Fibroblast of skin of left biceps (primary cell): ENCODE measurements at places on chromosomes 2 and 18.

DNA sequence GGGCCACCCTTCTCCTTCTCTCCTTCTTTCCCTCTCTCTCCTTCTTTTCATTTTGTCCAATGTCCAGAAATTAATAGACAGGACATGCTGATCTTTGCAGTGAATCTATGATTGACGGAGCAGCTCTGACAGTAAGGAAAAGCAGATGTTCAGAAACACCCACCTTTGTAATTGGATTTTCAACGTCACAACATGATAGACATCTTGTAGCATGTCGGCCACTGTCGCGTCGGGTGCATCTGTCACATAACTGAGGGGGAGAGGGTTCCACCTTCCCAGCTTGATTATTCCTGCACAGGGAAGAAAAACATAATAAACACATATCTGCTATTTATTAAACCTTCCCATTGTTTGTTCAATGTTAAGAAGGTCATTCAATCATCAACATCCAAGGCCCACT, 76.2 kb downstream of the SATB2 start:
- DNase-seq, result no peak

DNA sequence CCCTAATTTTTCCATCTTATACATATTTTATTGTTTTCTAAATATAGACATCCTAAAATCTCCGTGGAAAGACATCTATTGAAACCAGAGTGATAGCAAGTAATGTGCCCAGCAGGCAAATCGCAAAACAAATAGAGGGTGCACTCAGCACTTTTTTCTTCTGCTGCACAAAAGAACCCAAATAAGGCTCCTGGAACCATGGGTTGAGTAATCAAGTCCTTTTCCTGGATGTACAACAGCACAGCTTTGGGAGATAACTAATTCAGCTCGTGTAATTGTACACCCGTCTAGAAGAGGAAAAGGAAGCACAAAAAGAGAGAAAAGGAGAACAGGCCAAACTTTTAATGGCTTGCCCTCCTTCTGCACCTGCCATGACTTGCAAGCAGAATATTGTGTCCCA, 126.9 kb upstream of the TLK1 start:
- DNase-seq, result no peak

DNA sequence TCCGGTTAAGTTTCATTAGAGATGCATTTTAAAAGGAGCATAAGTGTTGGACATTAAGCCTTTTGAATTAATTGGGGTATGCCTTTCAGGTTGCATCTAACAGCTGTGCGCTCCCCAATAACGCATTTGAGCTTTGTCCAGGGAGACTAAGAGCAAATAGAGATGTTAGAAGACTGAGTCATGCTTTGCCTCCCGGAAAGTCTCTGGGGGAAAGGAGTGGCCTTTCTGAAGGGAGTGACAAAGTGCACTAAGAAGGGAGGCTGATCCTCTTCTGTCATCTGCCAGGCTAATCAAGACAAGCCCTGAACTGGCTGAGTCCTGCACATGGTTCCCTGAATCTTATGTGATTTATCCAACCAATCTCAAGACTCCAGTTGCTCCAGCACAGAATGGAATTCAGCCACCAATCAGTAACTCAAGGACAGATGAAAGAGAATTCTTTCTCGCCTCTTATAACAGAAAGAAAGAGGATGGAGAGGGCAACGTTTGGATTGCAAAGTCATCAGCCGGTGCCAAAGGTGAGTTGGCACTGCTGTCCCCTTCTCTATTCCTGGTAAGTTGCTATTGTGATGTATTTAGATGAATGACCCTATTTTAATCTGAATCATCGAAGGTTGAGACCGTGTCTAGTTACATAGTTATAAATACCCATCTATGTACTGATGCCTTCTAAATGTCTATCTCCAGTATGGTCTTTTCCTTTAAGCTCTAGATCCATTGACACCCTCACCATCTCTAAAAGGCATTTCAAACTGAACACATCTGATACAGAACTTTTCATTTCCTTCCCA, 12.1 kb downstream of the TTL start:
- no peak for DNase-seq

DNA sequence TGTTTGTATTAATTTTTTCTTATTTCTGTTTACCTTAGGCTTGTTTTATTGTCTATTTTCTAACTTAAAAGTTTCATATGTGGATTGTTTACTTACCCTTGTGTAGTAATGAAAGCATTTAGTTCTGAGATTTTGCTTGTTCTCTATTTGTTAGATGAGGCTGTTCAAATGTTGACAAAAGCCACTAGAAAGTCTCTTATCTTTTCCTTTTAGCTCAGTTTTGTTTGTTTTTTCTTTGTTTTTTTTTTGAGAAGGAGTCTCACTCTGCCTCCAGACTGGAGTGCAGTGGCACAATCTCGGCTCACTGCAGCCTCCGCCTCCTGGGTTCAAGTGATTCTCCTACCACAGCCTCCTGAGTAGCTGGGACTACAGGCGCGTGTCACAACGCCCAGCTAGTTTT, 30.9 kb downstream of the USP14 start:
- DNase-seq, result no peak

DNA sequence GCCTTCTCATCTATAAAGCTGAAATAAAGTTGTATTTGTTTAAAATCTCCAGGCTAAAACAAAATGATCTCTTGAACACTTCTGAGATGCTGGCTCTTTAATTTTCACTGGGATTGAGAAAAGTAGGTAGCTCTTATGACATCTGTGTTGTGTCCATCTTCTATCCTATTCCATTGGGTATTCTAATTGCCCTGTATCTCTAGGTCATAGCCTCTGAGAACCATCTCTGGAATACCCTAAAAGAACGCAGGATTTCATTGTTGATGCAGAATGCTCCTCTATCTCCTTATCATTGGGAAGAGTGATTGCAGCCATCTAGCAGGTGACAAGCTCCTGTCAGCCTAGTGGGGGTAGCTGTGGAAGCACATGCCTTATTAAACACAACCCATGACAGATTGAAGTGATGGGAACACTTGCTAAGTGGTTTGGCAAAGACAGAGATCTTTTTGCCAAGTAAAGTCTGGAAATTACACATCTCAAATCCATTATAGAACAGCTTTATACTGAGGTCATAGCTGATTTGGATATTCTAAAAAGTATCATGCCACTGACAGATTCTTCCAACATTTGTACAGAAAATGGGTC, 178.2 kb downstream of the TDRD15 start:
- DNase-seq, result no peak

DNA sequence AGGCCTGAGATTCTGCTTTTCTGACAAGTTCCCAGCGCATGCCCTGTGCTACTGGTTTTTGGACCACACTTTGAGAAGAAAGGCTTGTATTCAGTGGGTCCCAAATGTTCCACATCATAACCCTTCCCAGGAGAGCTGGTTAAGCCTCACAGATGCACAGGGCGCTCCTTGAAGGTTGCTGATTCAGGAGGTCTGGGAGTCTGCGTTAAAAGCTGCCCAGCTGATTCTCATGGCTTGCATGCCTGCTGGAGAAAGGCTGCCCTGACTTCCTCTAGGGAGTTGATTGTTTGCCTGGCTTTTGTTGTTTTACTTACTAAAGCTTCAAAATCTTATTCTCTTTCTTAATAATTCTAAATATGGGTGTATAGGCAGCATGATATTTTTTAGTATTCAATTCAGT, 20.7 kb downstream of the CRYGD start:
- DNase-seq, result no peak

DNA sequence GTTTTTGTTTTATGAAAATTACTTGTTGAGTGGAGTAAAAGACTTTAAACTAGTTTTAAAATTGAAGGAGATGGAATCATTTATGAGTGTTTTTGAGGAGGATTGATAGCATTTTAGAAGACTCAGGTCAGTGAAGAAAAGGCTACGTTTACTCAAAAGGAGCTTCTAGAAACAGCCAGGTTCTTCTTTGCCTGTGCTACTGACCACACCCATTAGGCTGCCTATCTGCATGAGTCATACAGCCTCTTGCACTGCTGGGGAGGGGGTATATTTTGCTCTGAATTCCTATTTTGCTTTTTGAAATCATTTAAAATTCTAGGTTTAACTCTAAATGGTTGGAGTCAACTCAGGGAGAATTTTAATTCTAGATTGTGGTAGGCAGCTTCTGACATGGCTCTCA, 22.3 kb downstream of the EFEMP1 start:
- no peak for DNase-seq

DNA sequence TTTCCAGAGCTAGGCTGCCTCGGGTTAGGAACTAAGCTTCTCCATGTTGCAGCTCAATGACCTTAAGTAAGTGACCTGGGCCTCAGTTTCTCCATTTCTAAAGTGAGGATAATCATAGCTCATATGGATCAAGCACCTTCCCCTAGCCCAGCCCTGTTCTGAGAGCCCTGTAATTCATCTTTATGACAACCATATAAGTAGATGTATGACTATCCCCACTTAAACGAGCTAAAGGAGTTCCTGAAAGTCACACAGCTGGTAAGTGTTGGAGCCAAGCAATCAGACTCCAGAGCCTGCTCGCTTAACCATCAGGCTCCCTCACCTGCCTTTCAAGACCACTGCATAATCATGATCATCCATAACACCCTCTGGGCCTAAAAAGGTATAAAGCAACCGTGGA, 135.4 kb downstream of the SP3 start:
- DNase-seq, result no peak

DNA sequence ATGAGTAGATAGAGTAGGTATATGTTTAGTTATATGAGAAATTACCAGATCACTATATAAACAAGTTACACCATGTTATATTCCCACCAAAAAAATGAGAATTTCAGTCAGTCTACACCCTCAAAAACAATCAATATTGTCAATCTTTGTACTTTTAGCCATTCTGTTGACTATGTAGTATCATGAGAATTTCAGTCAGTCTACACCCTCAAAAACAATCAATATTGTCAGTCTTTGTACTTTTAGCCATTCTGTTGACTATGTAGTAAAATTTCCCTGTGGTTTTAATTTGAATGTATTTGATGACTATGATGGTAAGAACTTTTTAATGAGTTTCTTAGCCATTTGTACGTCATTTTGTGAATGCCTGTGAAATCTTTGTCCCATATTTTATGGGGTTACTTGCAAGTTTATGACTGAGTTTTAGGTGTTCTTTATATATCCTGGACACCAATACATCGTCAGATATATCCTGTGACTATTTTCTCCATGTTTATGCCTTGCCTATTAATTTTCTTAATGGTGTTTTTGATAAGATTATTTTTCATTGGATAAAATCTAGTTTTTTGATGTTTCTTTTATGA, 528.4 kb upstream of the SPHKAP start:
- DNase-seq, result no peak

- no peak for DNase-seq
These were observed 106.3 kb downstream of the EPHA4 start for GRCh38 chr2:221465776-221466175.

- DNase-seq, result peak; percentile 19
These were observed 32.0 kb downstream of the XDH start for GRCh38 chr2:31382452-31383120.

- no peak for DNase-seq
These were observed 21.9 kb upstream of the RNF149 start for GRCh38 chr2:101330253-101330933.

- no peak for DNase-seq
These were observed 27.7 kb downstream of the RAB10 start for GRCh38 chr2:26061539-26061938.

GRCh38 chr2:107588181-107588580, 238.5 kb upstream of the RGPD4 start:
- no peak for DNase-seq

- no peak for DNase-seq
These were observed 15.2 kb downstream of the ACVR2A start for GRCh38 chr2:147860009-147860408.

DNA sequence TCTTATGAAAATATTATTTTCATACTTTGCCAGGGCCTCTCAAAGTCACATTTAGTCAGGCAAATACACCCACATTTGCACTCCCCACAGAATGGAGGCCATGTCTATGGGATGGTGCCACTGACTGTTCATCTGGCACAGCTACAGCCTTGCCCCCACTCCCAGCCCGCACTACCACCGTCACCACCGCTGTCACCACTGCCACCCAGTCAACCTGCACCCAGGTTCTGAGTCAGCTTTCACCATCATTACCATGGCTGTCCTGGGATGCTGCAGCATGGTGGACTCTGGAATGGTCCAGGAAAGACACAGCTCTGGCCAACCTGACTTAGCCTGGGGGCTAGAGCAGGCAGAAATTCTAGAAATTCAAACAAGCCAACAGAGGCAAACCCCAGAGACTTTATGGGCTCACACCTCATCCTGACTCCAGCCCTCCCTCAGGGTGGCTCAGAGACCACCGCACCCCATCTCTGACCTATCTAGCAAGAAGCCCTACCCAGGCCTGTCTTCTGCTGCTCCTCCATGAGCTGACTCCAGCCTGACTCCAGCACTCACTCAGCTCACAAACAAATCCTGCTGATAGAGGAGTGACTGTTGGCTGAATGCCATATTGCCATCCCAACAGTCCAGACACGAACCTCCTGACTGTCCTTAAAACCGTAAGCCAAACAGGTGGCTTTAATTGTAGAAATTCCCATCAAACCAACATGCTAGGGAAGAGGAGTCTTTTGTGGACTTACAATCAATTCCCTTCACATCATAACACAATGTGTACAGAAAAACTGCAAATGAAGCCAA, 28.0 kb downstream of the DNER start:
- no peak for DNase-seq

DNA sequence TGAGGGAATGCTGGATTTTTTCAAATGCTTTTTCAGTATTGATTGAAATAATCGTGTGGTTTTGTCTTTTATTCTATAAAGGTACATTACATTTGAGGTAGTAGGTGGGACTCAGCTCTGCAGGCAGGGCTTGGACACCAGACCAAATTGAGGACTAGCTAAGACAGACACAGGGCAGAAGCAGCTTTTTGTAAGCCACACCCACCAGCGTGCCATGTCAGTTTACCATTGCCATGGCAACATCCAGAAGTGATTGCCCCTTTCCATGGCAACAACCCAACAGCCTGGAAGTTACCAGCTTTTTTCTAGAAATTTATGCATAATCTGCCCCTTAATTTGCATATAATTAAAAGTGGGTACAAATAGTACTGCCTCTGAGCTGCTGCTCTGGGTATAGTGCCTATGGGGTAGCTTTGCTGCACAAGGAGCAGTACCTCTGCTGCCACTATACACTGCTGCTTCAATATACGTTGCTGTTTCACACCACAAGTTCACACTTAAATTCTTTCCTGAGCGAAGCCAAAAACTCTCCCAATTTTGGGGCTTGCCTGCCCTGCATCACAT, 23.6 kb upstream of the VWA3B start:
- no peak for DNase-seq

GRCh38 chr2:98028101-98028561, 32.4 kb upstream of the TMEM131 start:
- no peak for DNase-seq

- DNase-seq, result no peak
These were observed 31.8 kb upstream of the GCC2 start for GRCh38 chr2:108417254-108417653.

DNA sequence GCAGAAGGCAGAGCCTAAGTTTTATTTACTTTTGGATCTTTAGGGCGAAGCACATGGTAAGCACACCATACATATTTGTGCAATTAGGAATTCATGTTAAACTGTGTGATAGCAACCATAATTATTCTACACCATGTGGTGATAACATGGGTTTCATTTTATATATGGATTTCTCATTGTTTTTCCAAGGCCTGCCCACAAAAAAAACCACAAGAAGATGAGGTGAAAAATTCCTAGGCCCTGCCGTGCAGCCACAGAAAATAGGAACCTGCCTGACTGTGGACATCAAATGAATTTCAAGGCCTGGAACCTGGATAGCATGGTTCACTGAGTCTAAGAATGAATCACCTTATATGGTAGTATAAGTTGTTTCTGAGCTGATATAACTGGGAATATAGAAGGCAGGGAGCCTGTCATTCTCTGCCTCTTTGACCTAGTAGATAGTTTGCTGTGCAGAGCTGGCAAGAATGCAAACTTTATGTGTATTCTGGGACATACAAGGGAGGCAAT, 22.4 kb upstream of the SSB start:
- peak; percentile 46 for DNase-seq
